Uterus (tissue), 4 donors: ENCODE measurements at places on chromosomes 4 and X. TPM values are rescaled to one million over a fixed set of nuclear protein-coding genes. Genes with fewer than 3 reads are reported as not detected.
A peak's percentile ranks its signal among the peaks of the same experiment; 100 is the strongest.

Gene SPACA5
- total RNA-seq, result not detected

DNA sequence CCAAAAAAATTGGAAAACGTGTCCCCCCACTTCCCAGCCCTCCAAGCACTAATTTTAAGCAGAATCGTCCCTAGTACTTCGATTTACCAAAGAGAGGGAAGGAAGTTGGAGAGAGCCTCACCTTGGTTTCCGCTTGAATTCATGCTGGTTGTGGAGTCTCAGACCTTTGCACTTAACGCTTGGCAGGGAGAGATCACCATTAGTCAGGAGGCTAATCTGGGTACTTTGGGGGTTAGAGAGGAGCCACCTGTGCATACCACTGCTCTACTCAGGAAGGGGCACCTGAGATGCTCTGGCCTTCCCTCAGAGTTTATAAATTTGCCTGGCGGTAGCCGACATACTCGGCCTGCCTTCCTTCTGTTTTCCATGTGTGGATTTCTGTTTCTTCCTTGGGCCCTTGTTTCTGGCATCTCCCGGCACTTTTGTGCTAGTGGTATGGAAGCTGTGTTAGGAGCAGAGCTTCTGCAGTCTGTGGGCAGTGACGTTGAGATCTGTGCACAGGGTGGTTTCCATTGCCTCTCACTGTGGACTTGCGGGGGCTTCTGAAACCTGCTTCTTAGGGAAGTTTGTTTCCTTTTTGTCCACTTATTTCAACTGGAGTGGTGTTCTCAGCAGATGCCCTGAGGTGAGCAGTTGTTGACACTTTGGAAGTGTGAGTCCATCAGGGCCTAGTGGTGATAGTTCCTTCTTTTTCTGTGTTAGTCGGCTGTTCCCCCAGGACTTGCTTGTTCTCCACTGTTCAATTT lies 104.2 kb downstream of the TMEM131L start:
- no peak for DNase-seq

DNA sequence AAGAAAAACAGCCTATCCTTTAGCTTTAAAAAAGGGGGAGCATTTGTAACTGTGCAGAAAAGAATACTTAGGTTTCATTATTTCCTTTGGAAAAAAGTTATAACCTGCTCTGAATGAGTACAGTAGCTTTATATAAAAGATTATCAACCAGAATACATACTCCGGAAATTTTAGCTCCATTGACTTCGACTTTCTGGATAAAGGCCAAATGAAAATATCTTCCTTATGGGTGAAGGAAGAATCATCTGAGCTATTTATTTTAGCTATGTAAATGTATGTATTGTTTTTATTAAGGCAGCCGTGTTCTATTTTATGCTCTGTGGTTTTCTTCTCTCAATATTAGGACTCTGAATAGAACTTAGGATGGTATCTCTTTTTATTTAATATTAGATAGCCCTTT lies 69.0 kb upstream of the ETNPPL start:
- DNase-seq, result no peak

Gene CFI
- 52.5 TPM for total RNA-seq

GRCh38 chr4:101200561-101200960 lies 146.8 kb downstream of the PPP3CA start:
- no peak for DNase-seq

DNA sequence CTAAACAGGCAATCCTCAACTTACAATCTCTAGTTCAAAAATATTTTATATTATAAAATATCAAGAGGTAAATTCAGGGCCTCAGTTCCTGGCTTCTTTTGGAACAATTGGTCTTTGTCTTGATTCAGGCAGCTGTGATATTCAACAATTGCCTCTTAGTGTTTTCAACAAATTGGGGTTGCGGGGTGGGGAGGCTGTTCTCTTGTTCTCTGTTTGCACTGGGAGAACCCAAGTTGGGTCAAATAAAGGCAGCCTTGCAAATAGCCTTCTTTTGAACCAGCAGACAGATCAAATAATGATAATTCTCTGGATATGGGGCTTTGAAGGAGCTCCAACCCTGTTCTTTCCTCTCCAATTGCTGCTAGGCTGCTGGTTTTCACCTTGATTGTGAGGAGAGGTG lies 142.5 kb downstream of the COL4A5 start:
- no peak for DNase-seq

DNA sequence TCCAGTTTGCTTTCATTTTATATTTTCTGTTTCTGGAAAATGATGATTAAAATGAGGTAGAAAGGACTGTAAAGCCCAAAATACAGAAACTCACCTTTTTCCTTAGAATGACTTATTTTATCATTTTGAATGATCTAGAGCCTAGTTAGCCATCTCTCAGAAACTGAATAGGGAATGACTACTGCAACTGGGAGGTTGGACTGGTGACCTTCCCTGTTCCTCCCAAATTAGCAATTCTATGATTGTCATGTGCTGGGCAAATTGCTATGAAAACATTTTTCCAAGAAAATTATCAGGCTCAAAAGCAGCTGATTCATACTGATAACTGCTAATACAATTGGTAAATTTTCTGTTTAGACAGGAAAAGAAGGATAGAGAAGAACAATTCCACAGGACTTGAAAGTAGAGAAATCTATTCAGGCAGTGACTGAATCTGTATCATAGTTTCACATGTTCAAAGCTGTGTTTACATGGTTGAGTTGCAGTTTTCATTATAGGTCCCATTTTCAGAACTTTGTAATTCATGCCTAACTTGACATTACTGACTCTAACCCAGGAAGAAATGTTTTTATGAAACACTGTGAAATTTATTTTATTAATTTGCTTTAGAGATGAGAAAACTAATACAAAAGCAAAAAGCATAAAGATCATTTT lies 43.4 kb upstream of the SEC24B start:
- no peak for DNase-seq

GRCh38 chrX:27575565-27575964 lies 14.6 kb upstream of the DCAF8L2 start:
- DNase-seq, result no peak

- DNase-seq, result no peak
Observed at GRCh38 chrX:85111347-85111746, 107.7 kb downstream of the APOOL start.

Gene ENOPH1
- total RNA-seq, result 40.2 TPM

GRCh38 chr4:139484783-139485311 lies 30.9 kb downstream of the RAB33B start:
- no peak for DNase-seq

DNA sequence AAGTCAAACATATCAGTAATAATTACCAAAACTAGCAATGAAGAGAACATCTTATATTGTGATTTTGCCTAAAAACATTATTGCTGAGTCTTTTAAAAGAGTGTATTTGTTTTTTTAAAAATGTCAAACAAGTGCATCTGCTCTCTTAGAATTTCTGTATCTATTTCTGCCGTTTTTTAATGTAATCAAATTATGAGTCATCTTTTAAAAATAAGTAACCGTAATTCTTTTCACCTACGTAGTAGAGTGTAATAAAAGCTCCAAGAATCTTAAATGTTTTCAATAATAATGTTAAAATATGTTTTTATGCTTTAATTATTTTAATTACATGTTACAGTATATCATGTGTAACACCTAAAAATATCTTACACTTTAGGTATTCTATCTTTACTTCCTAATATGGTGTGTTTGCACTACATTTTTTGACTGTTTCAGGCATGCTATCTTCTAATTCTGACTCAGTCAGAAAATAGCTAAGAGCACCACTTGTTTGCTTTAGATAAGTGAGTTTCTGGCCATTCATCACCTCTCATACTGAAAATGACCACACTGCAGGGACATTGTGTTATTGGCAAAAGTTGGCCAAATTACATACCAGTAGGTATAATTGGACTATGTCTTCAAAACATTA lies 368.5 kb downstream of the PCDH7 start:
- DNase-seq, result no peak

- DNase-seq, result no peak
Observed at GRCh38 chrX:127764674-127765073, 287.5 kb downstream of the ACTRT1 start.

DNA sequence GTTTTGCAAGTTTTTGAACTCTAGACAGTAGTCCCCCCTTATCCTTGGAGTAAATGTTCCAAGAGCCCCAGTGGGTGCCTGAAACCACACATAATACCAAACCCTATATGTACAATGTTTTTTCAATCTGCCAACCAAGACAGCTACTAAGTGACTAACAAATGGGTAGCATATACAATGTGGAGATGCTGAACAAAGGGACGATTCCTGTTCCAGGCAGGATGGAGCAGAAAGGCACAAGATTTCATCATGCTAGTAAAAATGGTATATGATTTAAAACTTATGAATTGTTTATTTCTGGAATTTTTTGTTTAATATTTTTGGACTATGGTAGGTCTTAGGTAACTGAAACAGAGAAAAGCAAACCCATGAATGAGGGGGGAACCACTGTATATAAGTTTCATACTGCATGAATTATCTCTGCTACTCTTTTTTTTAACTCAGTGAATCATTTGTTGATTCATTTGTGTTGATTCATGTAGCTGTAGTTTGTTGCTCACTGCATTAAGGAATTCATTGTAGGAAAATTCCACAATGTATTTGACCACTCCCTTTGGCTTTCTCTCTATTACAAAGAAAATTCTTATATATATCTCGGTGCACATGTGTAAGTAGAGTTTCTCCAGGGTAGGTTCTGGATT lies 21.9 kb upstream of the ANXA3 start:
- DNase-seq, result no peak

DNA sequence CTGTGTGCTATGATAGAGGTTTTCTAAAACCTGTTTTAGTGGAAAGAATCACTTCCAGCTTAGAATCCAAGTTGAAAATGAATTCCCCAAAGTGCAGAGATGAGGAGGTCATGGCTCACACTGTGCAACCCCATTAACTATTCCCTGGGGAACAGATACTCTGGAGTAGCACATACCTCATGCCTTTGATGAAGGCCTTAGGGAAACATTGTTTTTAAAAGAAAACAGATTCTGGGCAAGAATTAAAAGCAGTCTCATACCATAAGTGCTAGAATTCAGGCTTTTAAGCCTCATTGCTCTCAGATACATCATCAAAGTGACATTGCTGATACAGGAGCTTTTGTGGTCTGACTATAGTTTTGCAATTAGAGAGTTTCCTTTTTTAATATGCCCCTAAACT lies 115.1 kb downstream of the NDST4 start:
- no peak for DNase-seq

Gene CHM
- 21.3 TPM for total RNA-seq

DNA sequence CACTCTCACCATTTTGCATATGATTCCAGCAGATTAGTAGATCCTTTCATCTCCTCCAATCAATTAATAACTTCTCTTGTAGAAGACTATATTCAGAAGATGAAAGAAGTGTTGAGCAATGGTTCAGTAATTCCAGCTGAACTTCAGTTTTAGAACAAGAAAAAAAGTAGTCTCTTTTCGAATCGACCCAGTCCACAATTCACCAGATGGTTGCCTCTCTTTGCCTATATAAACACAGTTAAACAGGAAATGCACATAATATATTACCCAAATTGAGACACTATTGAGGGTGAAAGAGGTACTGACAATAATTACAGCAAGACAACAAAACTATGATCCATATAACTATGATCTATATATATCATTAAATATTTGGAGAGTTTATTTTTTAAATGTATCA lies 16.8 kb upstream of the FAM241A start:
- no peak for DNase-seq

Gene TMEM35A
- total RNA-seq, result 4.7 TPM

DNA sequence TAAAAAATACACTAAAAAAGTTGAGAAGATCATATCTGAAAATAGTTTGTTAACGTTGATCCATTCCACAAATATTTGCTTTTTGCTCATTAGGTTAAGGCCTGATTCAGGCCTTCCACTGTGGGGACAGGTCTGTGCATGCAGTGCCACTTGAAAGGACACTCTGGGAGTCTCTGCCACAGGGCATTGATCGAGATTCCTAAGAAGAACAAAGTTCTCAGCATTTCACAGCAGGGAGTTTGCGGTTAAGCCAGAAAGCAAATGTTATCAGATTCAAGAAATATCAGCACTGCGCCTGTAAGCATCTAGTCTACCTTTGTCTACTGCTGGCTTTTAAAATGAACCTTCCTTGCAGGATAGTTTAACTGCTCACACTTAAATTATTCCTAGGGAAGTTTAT lies 62.2 kb upstream of the TNIP3 start:
- DNase-seq, result no peak

Gene CLTRN
- total RNA-seq, result not detected

DNA sequence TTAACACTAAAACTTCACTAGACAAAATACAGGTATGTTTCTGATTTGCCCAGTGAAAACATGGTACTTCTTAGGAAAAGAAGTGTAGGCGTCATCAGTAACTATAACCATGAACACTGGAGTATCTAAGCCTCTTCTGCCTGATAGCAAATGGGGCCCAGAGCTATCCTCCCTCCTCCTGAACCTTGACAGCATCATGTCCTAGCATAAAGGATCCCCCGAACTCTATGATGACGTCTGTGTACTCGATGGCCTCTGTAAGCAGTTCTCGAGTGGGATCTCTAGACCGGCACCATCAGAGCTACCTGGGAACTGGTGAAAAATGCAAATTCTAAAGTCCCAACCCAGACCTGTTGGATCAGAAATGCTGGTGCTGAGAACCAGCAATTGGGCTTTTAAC lies 36.3 kb upstream of the MTNR1A start:
- DNase-seq, result no peak

Gene LONRF3
- 2.5 TPM for total RNA-seq

GRCh38 chr4:30429813-30430761 lies 290.1 kb upstream of the PCDH7 start:
- no peak for DNase-seq

GRCh38 chrX:105533951-105534350 lies 288.4 kb upstream of the NRK start:
- DNase-seq, result no peak

- no peak for DNase-seq
Observed at GRCh38 chr4:87122252-87122651, 98.2 kb downstream of the KLHL8 start.

Gene INTU
- total RNA-seq, result 31.5 TPM

- peak; percentile 20 for DNase-seq
Observed at GRCh38 chr4:2930135-2930757, 33.0 kb downstream of the NOP14 start.

GRCh38 chr4:26515936-26516335 lies 25.7 kb upstream of the CCKAR start:
- DNase-seq, result no peak

Gene TRPC5OS
- total RNA-seq, result not detected

Gene CYBB
- 32.4 TPM for total RNA-seq

Gene LEF1
- total RNA-seq, result 42.6 TPM

GRCh38 chr4:147547314-147548056 lies 66.6 kb downstream of the EDNRA start:
- DNase-seq, result no peak
